HFFc6 (cell line): ENCODE measurements at places on chromosomes 1 and 21.

- peak; percentile 76 for DNase-seq
These were observed 4.7 kb downstream of the LAX1 start for GRCh38 chr1:203769505-203770343.

DNA sequence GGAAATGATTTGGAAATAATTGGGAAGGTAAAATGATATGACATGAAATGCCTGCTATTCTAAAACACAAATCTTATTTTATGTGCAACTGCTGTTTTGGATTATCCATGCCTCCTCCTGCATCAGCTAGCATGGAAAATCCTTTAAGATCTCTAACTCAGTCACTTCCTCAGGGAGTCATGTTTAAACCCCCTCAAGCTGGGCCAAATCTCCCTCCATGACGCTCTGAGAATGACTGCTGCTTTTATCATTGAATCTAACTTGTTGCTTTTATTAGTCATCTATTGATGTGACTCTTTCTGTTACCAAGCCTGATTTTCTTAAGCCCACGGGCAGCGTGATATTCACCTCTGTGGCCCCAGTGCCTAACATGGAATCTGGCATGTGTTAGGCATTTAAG, 324.8 kb downstream of the DISC1 start:
- peak; percentile 6 for DNase-seq

- DNase-seq: no peak
These were observed 49.3 kb downstream of the SCP2 start for GRCh38 chr1:52976183-52977035.

DNA sequence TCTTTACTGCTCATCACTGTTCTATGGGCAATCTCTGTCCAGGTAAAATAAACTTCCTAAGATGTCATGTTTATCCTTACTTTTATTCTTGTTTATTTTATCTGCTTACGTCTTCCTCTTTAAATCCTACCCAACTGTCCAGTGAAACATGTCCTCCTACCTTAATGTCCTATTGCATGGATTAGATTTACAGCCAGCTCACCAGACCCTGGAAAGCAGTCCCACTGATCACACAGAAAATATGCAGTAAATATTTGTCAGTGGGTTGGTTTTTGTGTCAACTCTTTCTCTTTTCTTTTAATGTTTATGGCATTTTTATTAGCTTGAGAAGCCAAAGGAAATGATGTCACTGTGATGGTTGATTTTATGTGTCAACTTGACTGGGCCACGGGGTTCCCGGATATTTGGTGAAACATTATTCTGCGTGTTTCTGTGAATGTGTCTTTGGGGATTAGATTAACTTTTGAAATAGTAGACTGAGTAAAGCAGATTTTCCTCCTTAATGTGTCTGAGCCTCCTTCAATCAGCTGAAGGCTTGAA, 258.3 kb downstream of the SRGAP2C start:
- peak; percentile 6 for DNase-seq

- no peak for DNase-seq
These were observed 454.5 kb downstream of the SMYD3 start for GRCh38 chr1:246052603-246053002.

GRCh38 chr21:34736116-34736874, 67.5 kb downstream of the CLIC6 start:
- DNase-seq: peak; percentile 57

DNA sequence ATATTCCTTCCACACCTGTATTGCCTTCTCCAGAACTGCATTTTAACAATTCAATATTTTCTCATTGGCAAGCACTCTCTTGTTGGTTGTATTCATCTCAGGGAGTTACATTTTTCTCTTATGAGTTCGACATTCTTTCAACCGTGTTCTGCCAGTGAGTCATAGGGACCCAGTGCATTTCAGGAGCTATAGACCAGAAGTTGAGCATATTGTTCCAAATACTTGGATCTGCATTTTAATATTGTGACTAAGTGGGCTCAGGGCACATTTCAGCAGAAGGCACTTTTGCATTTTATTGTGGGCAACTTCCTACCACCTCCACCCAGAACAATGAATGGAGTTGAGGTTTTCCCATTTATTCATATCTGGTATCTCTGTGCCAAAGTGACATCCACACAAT, 132.8 kb downstream of the TNFSF18 start:
- peak; percentile 94 for DNase-seq

- DNase-seq: no peak
These were observed 275.7 kb upstream of the C1orf174 start for GRCh38 chr1:4175566-4176405.

DNA sequence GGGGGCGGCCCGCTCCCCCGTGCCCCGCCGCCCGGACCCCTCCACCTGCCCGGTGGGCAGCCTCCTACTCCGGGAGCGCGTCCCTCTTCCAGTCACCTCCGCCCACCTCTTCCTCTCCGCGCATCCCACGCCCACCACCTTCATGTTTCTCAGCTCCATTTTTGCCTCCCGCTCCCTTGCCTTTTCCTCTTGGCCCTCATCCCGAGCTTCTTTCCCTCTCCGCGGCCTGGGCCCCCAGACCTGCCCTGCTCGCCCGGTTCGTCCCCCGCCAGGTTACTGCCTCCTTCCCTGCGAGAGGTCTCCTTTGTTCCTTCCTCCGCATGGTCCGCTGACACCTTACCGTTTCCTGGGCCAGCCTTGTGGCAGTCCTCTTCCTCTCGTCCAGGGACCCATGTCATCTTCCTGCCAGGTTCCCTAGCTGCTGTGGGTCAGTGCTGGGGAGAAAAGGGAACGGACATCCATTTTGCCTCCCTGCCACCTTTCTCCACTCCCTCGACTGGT, 563 bp downstream of the QSOX1 start:
- no peak for DNase-seq
